CD14-positive monocyte (primary cell): ENCODE measurements at places on chromosomes 13 and 19.

GRCh38 chr13:105200181-105200580 lies 1335.3 kb downstream of the EFNB2 start:
- DNase-seq = no peak
- H3K36me3 ChIP-seq = no peaks in the 10 kb centered on the region
- H3K27me3 ChIP-seq = no peaks in the 10 kb centered on the region
- H3K4me1 ChIP-seq = no peaks in the 10 kb centered on the region
- H3K27ac ChIP-seq = no peak overlapping the region

GRCh38 chr19:14369399-14370168 lies 11.7 kb upstream of the ADGRE5 start:
- H3K27ac ChIP-seq = peak overlapping the region; percentile 97
- H3K27me3 ChIP-seq = no peaks in the 10 kb centered on the region
- H3K36me3 ChIP-seq = no peaks in the 10 kb centered on the region
- H3K4me3 ChIP-seq = peak overlapping the region; percentile 66

- no peaks in the 10 kb centered on the region for H3K36me3 ChIP-seq
- H3K4me3 ChIP-seq = peak overlapping the region; percentile 63
- no peak for DNase-seq
- H3K27me3 ChIP-seq = peaks cover 28% of the 10 kb centered on the region
- peaks cover 31% of the 10 kb centered on the region for H3K4me1 ChIP-seq
These were observed 919 bp downstream of the DACT3 start for GRCh38 chr19:46660008-46660517.

DNA sequence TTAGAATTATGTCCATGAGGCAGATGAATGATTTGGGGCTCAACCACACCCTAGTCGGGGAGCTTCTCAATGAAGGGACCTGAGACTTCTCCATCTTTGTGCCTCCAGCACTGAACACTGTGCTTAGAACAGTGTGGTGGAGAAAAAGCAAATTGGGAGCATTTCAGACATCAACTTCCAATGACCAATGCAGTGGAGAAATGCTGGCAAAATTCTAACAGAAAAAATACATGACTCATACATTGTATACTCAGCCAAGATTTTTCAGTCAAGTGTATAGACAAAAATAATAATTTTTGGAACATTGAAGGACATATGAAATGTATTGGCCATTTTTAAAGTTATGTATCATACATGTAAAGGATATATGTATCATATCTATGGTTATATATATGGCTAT lies 134.7 kb downstream of the FGF14 start:
- H3K4me3 ChIP-seq = no peak overlapping the region
- no peak for DNase-seq
- H3K27me3 ChIP-seq = no peaks in the 10 kb centered on the region
- no peaks in the 10 kb centered on the region for H3K4me1 ChIP-seq
- no peak overlapping the region for H3K27ac ChIP-seq
- no peaks in the 10 kb centered on the region for H3K36me3 ChIP-seq

GRCh38 chr13:103282571-103283450 lies 216.6 kb upstream of the SLC10A2 start:
- H3K27me3 ChIP-seq = no peaks in the 10 kb centered on the region
- no peak overlapping the region for H3K27ac ChIP-seq
- no peaks in the 10 kb centered on the region for H3K36me3 ChIP-seq
- no peak for DNase-seq
- no peaks in the 10 kb centered on the region for H3K4me1 ChIP-seq

DNA sequence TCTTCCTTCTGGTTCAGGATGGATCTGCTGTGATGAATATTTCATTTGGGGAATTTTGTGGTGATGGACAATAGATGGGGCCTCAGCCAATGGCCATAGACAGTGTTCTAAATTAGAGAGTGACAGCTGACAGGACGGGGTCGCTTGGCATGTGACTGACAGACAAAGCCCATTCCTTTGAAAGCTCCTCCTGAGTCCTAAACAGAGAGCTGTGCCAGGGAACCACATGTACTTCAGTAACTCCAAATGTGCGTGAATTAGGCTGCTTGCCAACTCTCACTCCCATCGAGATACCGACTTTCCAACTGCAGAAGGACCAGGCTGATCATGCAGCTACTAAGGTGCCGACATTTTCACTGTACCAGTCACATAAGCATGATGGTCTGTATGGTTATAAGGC lies 187.7 kb downstream of the SHISA2 start:
- DNase-seq = no peak
- no peak overlapping the region for H3K4me3 ChIP-seq
- no peaks in the 10 kb centered on the region for H3K27me3 ChIP-seq
- no peak overlapping the region for H3K27ac ChIP-seq
